ENCODE measurements at places on chromosomes 2 and 18.

DNA sequence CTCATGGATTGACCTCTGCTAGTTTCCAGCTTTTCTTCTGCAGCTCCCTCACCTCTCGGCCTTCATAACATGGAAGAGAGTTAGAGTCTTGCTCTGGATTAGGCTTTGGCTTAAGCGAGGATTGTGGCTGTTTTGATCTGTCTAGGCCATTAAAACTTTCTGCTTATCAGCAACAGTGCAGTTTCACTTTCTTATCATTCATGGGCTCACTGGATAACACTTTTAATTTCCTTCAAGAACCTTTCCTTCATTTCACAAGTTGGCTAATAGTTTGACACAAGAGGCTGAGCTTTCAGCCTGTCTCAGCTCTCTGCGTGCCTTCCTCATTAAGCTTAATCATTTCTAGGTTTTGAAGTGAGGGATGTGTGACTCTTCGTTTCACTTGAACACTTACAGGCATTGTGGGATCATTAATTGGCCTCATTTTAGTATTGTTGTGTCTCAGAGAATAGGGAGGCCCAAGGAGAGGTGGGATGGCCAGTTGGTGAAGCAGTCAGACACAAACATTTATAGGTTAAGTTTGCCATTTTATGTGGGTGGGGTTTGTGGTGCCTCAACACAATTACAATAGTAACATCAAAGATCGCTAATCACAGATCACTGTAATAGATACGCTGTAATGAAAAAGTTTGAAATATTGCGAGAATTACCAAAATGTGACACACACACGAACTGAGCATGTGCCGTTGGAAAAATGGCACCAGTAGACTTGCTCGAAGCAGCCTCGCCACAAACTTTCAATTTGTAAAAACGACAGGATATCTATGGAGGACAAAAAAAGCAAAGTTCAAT is 129.3 kb downstream of the ZNF236 start:
- DNase-seq = no peak

GRCh38 chr2:206482633-206483032 is 39.3 kb downstream of the ADAM23 start:
- no peak for DNase-seq

DNA sequence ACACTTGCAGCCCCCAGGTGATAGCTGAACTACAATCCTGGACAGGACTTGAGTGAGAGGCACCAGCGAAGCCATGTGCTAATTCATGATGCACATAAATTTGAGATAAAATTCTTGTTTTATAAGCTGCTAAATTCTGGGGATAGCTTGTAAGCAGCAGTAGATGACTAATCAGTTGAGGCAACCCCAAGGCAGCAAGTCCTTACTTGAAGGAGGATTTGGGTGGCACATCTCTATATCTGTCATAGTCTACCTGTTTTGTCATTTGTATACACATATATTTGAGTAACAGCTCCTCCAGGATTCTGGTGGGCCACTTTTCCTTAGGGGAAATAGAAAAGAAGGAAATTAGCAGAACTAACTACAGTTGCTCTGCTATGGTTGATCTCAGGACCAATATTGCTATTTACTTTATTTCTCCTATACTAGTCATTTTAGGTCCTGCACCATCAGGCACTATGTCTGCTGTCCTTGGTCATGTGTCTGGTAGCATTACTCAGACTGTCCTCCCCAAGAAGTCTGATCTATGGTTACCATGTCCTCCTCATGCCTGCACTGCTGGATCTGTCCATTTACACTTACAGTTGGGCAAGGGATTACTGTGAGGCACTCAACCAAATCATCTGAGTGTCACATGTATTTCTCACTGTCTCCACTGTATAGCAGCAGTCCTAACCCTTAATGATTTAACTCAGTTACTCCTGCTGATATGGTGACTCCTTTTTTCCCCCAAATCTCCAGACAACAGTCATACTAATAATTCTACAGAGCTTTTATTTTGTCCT is 436.0 kb upstream of the CWC22 start:
- DNase-seq = no peak

DNA sequence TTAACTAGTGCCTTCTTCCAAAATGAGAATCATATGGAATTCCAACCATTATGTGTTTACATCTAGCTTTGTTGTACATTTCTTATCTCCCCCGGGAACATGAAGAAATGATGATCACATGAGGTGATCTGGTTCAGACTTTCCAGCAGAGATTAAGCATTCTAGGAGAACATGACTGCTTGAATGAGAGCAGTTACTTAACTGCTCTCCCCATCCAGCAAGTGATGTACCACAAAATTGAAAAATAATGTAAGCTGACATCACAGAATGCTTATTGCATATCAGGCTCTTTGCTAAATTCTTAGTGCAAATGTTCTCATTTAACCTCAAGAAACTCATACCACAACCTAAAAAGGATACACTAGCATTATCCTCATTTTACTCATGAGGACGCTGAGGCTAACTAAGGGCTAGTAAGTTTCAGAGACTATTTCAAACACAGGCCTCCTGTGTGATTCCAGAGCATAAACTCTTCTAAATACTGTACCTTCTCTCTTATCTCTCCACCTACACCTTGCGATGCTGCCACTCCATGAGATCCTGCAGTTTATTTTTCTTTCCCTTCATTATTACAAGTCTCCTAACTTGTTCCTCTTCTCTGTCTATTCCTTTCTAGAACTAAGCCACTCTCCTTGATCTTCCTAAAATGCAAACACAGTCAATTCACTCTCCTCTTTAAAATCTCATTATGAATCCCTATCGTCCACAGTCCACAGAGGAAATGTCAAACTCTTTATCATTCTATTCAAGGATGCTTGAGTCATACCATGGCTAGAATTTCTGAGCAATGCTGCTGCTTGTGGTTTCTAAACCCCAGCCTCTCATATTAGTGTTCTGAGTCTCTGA is 1224.8 kb upstream of the ZEB2 start:
- no peak for DNase-seq

- DNase-seq = no peak
These were observed 3.2 kb downstream of the WDR33 start for GRCh38 chr2:127807678-127808353.

All from NCI-H2171 (cell line).